Natural killer cell treated with Interleukin-12 subunit alpha and Interleukin-12 subunit beta and Interleukin-15 and Interleukin-18, amount 100 ng/mL, for 72 hours (primary cell): ENCODE measurements at places on chromosomes 1 and 21. TPM values are rescaled to one million over a fixed set of nuclear protein-coding genes. Genes with fewer than 3 reads are reported as not detected.

Gene ADAMTS4
- total RNA-seq = 0.89 TPM

- H3K4me3 ChIP-seq = peak overlapping the region; percentile 93
- H3K36me3 ChIP-seq = no peaks in the 10 kb centered on the region
- DNase-seq = no peak
- no peaks in the 10 kb centered on the region for H3K27me3 ChIP-seq
Observed at GRCh38 chr1:6625584-6626149, 999 bp downstream of the THAP3 start.

DNA sequence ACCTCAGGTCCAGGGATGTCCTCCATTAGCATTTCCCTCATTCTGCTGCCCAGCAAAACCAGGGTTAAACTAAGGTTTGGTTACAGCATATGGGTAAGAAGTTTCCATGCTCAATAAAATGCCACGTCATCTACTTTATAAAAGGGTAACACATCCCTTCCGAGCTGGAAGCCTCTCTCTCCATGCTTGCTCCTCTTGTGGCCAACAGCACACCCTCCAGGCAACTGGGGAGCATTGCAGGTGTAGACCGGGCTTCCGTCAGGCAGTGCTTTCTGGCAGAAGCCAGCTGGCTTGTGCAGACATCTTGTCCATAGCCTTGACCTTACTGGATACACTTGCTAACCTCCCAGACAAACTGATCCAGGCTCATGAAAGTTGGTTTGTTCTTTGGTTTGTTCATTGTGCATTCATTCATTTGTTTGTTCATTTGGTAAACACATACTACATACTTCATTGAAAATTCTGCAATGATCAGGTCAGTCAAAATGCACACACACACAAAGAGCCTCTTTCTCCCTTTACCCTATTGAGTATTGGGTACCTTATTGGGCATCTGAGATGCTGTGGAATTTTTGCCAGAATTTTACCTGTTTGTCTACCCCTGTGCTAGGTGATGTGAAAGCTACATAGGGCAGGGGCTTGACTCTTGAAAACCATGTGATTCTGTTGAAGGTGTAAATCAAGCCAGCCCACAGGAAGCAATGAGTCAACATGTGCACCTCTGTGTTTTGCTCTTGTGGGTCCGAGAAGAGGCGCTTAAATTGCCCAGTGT lies 422.8 kb downstream of the CAMTA1 start:
- H3K27ac ChIP-seq = no peak overlapping the region
- DNase-seq = no peak
- H3K4me1 ChIP-seq = no peaks in the 10 kb centered on the region
- no peak overlapping the region for H3K4me3 ChIP-seq

GRCh38 chr21:46436621-46437020 lies 22.1 kb upstream of the DIP2A start:
- H3K4me1 ChIP-seq = peaks cover 6% of the 10 kb centered on the region
- no peak overlapping the region for H3K27ac ChIP-seq
- no peak for DNase-seq

DNA sequence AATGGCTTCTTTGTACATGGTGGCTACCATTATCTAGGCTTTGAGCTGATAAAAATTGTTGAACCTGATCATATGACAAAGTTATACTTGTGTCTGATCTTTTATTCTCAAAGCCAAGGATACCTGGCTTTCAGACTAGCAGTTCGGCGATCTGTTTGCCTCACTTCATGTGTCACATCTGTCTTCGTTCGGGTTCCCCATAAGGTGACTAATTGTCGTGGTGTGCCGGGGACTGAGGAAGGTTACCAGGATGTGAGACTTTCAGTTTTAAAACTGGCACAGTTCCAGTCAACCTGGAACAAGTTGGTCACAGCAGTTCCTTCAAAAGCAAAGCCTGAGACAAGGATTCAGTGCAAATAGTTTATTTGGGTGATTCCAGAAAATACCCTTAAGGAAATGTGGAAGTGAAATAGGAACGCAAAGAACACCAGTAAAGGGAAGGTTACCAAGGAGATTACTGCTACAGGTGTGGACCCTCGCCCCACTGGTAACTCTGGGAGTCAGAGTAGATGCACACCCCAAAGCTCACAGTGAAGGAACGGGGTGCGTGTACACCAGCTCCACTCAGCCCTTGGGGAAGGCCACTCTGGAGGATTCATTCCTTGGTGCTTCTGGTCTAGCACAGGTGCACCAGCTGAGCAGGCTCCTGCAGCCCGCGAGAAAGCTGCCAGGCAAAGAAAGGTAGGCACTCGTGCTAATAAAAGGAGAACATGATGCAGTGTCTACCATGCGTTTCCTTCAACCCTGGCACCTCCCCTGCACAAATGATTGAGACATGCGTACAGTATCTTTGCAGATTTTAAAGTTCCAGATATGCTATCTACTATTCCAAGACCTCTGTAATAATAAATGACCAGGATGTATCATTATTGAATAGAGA lies 69.0 kb downstream of the VWA5B1 start:
- no peaks in the 10 kb centered on the region for H3K36me3 ChIP-seq
- H3K27me3 ChIP-seq = peaks cover 24% of the 10 kb centered on the region
- no peak overlapping the region for H3K27ac ChIP-seq
- H3K4me1 ChIP-seq = no peaks in the 10 kb centered on the region

GRCh38 chr1:170836141-170836540 lies 99.2 kb upstream of the MROH9 start:
- H3K4me1 ChIP-seq = no peaks in the 10 kb centered on the region
- H3K27ac ChIP-seq = no peak overlapping the region
- no peaks in the 10 kb centered on the region for H3K27me3 ChIP-seq
- no peaks in the 10 kb centered on the region for H3K36me3 ChIP-seq
- H3K4me3 ChIP-seq = no peak overlapping the region

Gene GLMN
- 36.6 TPM for total RNA-seq

- H3K4me1 ChIP-seq = no peaks in the 10 kb centered on the region
- H3K27ac ChIP-seq = no peak overlapping the region
- DNase-seq = no peak
- H3K27me3 ChIP-seq = no peaks in the 10 kb centered on the region
- no peaks in the 10 kb centered on the region for H3K36me3 ChIP-seq
Observed at GRCh38 chr1:94989911-94990473, 63.1 kb upstream of the CNN3 start.

- peaks cover 15% of the 10 kb centered on the region for H3K4me1 ChIP-seq
- DNase-seq = no peak
- no peak overlapping the region for H3K4me3 ChIP-seq
- no peak overlapping the region for H3K27ac ChIP-seq
- peaks cover 89% of the 10 kb centered on the region for H3K27me3 ChIP-seq
Observed at GRCh38 chr1:118989006-118989815, 1.1 kb upstream of the TBX15 start.

- no peak overlapping the region for H3K4me3 ChIP-seq
- no peaks in the 10 kb centered on the region for H3K27me3 ChIP-seq
- H3K4me1 ChIP-seq = no peaks in the 10 kb centered on the region
- no peak for DNase-seq
Observed at GRCh38 chr1:191970116-191970515, 188.1 kb upstream of the RGS18 start.

- no peaks in the 10 kb centered on the region for H3K36me3 ChIP-seq
- H3K4me3 ChIP-seq = no peak overlapping the region
- peaks cover 19% of the 10 kb centered on the region for H3K27me3 ChIP-seq
- DNase-seq = no peak
- no peak overlapping the region for H3K27ac ChIP-seq
- peaks cover 5% of the 10 kb centered on the region for H3K4me1 ChIP-seq
Observed at GRCh38 chr1:171901245-171901644, 59.9 kb downstream of the DNM3 start.

DNA sequence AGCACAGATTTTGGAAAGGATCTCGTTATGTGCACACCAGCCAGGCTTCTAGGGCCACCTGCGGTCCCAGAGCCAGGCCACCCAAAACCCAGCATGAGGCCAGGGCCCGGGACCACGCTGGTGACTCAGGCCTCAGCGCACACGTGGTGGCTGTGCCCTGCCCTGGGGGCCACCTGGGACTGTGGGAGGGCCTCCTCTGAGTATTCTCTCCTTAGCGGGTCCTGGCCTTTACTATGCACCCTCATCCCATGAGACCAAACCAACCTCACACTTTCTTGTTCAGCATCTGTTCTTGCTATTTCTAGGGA lies 9.9 kb downstream of the WNT9A start:
- peaks cover 23% of the 10 kb centered on the region for H3K4me1 ChIP-seq
- peaks cover 9% of the 10 kb centered on the region for H3K27me3 ChIP-seq
- no peak overlapping the region for H3K4me3 ChIP-seq
- DNase-seq = no peak

Gene THEMIS2
- 51.9 TPM for total RNA-seq

DNA sequence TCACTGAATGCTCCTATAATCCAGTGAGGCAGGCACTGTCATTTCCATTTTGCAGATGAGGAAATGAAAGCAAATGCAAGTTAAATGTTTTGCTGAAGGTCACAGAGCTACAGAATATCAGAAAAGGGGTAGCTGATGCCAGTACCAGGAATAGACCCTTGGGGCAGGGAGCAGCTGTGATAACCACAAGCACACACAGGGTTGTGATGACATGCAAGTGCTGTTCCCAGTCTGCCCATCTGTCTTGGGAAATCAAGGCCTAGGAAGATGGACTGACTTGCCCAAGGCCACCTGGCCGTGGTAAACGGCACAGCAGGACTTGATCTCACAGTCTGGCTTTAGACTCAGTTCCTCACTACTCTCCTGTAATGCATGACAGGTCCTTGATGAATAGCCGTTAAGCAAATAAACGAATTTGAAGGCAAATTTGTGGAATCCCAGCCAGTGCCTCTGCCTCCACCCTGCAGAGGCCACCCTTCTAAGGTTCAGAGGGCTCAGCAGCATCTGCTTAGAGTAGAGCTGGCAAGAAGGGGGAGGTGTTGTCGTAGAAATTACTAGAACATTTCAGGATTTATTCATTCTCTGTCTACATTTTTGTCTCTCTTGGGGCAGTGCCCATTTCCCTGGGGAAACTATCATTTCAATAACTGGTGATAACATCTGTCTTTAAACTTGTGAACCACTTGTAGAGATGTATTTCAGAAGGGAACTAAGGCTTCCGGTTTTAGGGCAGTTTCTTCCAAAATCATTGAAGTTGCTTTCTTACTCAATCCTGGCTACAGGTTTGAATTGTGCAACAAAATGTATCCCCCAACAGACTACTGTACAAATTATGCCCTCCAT lies 53.2 kb upstream of the MRPS6 start:
- H3K27ac ChIP-seq = no peak overlapping the region
- H3K36me3 ChIP-seq = peaks cover 14% of the 10 kb centered on the region
- no peak for DNase-seq
- H3K27me3 ChIP-seq = no peaks in the 10 kb centered on the region
- H3K4me1 ChIP-seq = peaks cover 54% of the 10 kb centered on the region
- peak overlapping the region; percentile 64 for H3K4me3 ChIP-seq

DNA sequence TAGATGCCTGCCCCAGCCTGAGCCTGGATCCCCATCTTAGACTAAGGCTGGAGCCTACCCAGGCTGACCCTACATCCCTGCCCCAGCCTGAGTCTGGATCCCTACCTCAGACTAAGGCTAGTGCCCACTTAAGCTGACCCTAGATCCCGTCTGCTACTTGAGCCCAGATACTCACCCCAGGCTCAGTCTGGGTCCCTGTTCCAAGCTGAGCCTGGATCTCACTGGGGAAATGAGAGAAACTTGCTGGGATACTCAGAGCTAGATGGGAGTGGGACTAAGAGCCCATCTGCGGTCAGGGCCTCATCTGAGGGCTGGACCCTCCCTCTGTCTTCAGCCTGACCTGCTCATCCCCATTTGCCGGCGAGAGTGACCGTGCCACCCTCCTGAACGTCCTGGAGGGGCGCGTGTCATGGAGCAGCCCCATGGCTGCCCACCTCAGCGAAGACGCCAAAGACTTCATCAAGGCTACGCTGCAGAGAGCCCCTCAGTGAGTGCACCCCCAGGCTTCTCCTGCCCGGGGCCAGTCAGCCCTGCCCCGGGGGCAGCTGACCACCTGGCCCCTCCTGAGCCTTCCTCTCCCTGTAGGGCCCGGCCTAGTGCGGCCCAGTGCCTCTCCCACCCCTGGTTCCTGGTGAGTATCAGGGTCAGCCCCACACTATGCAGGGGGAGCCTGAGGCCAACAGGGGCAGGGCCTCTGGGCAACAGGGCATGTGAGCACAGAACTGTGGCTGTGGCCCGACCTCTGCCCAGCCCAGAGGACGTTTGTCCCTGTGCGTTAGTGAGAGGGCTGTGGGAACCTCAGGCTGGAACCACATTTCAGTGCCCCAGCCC lies 36.8 kb downstream of the TRIM11 start:
- H3K27me3 ChIP-seq = no peaks in the 10 kb centered on the region
- no peaks in the 10 kb centered on the region for H3K36me3 ChIP-seq
- no peak overlapping the region for H3K27ac ChIP-seq
- H3K4me3 ChIP-seq = no peak overlapping the region
- no peak for DNase-seq
- H3K4me1 ChIP-seq = no peaks in the 10 kb centered on the region

DNA sequence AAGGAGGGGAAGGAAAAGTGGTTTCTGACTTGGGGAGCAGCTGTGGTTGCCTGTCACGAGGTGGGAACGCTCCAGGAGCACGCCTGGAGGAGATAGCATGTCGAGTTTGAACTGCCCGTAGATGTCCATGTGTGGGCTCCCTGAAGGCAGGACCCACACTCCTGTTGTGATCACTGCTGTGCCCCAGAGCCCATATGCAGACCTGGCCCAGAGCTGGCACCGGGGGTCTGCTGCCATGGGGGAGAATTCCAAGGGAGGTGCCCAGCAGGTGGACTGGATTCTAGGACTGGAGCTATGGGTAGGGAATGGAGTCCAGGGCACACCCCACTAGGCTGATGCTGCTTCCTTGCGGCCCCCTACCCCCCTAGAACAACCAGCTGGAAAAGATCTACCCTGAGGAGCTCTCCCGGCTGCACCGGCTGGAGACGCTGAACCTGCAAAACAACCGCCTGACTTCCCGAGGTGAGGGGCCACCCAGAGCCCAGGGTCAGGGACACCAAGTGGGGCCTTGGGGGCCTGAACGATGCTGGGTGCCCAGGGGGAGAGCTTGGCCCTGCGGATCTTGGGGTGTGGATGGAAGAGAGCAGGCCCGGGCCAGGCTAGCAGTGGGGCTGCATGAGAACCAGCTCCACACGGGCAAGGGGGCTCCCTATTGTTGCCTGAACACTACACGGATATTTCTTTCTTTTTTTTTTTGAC lies 9.3 kb downstream of the PODN start:
- no peaks in the 10 kb centered on the region for H3K36me3 ChIP-seq
- H3K27ac ChIP-seq = no peak overlapping the region

GRCh38 chr1:80258659-80259058 lies 1252.1 kb upstream of the ADGRL4 start:
- H3K36me3 ChIP-seq = peaks cover 18% of the 10 kb centered on the region
- no peak for DNase-seq

- H3K27ac ChIP-seq = no peak within 1 kb of the TSS
- peaks cover 24% of the 10 kb centered on the region for H3K27me3 ChIP-seq
- no peaks in the 10 kb centered on the region for H3K4me1 ChIP-seq
- H3K4me3 ChIP-seq = no peak within 1 kb of the TSS
- no peak for DNase-seq
Observed at GRCh38 chr1:81800695-81801650, at the start of gene ADGRL2. ADGRL2 (plus strand) TSS chr1:81800934; CDS start chr1:81836985, 36,051 bp downstream.

Gene PTAFR
- 2.0 TPM for total RNA-seq

Gene HSD3B2
- not detected for total RNA-seq

DNA sequence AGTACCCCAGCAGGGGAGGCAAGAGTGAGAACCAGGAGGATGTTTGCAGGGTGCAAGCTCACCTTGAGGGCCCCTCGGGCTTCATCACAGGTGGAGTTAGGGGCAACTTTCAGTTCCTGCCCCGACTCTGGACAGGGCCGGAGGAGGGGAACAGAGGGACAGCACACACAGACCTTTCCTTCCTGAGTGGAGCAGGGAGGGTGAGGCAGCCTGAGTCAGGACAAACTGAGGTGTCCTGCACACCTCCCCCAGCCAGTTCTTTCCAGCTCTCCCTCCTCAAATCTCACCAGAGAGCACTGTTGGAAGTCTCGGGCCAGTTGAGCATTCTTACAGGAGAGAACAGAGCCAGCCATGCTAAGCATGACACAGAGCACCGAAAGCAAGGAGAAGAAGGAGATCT lies 1.5 kb downstream of the ENTREP3 start:
- H3K27me3 ChIP-seq = no peaks in the 10 kb centered on the region
- DNase-seq = no peak
- peak overlapping the region; percentile 8 for H3K27ac ChIP-seq
- H3K36me3 ChIP-seq = peaks cover 8% of the 10 kb centered on the region
- peaks cover 32% of the 10 kb centered on the region for H3K4me1 ChIP-seq
- peak overlapping the region; percentile 78 for H3K4me3 ChIP-seq
